ENCODE measurements at places on chromosomes 12 and 14.

GRCh38 chr12:116853507-116853906 is 27.7 kb downstream of the HRK start:
- DNase-seq = no peak

- DNase-seq = no peak
Measured at GRCh38 chr12:4934407-4935035, 24.8 kb downstream of the KCNA1 start.

DNA sequence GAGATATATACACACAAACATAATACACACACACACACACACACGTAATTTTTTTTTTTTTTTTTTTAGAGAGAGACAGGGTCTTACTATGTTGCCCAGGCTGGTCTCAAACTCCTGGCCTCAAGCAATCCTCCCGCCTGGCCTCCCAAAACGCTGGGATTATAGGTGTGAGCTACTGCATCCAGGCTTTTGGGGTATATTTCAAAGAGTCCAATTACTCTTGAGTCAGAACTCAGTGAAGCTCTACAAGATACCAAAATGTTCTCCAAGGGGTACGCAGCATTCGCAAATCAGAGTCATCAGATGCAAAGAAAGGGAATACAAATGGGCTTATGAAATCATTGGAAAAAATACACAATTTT is 54.0 kb downstream of the PHLDA1 start:
- DNase-seq = no peak

DNA sequence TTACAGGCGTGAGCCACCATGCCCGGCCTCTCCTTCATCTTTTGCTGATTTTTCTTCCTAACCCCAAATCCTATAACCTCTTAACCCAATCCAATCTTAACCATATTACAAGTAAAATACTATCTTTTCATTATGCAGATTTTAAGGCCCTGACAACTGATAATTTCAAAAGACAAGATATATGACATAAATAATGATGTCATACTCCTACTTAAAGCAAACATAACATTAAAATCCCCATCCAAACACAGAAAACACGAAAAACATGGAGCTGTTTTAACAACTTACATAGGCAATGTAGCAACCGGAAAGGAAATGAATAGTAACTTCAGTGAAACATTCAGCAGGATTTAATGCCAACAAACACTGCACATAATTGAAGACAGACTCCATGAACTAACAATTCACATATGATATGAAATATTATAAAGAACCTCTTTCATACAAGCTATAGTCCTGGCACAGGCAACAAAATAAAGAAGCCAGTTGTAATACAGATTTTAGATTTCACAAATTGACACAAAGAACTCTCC is 21.5 kb downstream of the USP44 start:
- no peak for DNase-seq

DNA sequence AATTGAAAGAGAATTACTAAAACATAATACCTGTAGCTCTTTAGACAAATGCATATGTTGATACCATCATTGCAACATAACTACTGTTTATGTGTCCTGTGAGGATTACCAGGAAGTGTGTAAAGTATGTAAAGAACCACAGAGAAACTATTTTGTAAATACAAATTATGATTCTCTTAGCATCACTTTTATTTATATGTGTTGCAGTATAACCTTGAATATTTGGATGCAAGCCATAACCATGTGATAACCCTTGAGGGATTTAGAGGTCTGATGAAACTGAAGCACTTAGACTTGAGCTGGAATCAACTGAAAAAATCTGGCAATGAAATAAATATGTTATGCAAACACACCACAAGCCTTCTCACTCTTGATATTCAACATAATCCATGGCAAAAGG is 77.5 kb downstream of the LRRC9 start:
- DNase-seq = no peak

DNA sequence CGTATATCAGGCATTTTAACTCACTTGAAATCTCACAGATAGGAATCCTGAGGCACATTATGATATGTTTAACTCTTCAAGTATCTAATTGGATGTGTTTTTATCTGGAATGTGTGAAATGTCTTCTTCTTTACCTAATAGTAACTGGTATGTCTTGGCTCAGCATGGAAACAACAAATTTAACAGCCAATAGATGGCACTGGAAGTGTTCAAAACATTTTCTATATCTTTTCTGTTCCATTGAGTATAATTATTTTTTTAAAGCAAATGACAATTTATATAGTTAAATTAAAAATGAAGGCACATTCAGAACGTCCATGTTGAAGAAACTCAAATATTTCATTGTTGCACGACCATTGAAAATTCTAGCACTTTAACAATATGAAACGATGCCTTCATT is 164.6 kb upstream of the SLC16A7 start:
- DNase-seq = no peak

DNA sequence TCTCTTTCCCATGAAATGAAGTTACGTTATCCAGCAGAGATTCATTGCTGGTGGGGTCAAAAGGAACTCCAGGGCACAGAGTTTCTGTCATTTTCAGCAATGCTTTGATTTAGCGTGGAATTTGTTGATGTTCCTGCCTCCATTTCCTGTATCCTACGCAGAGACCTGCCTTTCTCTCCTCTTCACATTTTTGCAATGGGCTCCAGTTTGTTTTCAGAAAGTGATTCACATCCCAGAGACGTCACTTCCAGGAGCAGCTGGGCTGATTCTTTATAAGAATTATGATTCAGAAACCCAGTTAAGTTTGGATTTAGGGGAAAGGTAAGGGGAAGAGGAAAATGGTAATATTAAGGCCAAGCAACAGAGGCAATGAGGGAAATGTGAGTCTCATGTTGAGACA is 11.6 kb downstream of the RNASE10 start:
- no peak for DNase-seq

DNA sequence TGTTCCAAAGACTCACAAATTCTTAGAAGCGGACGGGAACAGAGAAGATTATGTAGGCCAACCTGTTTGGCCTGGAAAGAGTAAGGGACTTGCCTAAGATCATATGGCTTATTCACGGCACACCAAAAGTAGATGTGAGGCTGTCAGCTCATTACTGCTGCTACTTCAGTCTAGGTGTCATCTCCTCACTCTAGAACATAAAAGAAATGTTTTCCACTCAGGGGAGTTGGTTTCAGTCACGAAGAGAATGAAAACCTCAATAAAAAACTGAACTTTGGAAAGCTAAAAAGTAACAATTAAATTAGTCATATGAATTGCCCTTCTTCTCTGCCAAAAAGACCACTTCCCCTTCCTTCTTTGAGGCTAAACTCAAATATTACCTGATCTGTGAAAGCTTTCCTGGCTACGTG is 658 bp upstream of the CEP128 start:
- DNase-seq = no peak

- no peak for DNase-seq
Measured at GRCh38 chr12:27578689-27579372, 54.8 kb downstream of the PPFIBP1 start.

DNA sequence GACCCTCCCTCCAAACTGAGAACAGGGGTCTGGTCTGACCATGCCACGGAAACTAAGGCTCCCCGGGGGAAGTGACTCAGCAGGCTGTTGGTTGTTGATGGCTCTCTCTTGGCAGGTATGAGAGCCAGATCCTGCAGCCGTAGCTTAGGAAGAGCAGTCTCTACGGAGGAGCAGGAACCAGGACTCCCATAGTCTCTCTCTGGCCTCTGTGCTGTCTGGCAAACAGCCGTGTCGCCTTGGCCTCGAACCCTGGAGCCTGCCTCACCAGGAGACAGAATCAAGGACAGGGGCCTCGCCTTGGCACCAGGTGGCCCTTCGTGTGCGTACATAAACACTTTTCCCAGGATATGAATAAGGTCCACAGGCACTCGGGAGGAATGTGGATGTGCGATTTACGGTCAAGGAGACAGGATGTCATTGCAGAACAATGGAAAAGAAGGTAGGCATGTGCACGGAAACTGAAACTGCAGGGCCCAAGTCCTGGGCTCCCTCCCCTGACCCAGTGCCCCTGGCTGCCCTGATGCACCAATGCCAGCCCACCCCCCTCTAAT is 7.9 kb downstream of the VWF start:
- no peak for DNase-seq

DNA sequence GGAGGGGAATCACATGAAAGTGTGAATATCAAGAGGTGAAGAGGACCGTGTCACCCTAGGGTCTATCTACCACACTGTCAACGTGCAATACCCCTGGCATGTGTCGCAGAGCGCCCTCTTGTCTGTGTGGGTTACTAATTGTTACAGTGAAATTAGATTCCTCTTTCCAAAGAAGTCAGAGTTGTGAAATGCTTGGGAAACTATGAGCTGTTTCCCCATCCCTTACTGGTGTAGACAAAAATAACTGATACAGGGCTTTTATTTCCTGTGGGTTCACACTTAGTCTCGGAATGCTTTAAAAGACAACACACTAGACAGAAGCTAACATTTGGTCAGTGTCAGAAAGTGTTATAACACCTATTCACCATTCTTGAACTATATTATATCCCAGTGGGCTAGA is 597.3 kb downstream of the NRXN3 start:
- no peak for DNase-seq

GRCh38 chr14:62123961-62124360 is 361.7 kb downstream of the SNAPC1 start:
- no peak for DNase-seq

- DNase-seq = no peak
Measured at GRCh38 chr12:64699504-64700115, 59.6 kb downstream of the GNS start.

- peak; percentile 2 for DNase-seq
Measured at GRCh38 chr12:126784328-126784921, 1482.5 kb upstream of the TMEM132C start.

DNA sequence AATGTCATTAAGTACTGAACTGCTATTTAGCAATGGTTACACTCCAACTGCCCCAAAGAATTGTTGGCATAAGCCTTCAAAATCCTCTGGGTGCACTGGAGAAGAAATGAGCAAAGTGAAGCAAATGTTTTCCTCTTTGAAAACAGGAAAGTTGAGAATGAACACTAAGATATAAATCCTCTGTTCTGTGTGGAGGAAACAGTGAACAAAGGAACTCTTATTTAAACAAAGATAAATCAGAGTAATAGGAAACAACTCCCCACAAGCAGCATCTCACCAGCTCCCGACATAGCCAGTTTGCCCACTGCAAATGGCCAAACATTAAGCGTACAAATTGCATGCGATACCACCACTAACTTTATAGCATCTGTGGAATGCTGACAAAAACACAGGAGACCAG is 54.0 kb downstream of the BCAT1 start:
- no peak for DNase-seq

- DNase-seq = no peak
Measured at GRCh38 chr14:65239143-65239937, 137.0 kb upstream of the MAX start.

GRCh38 chr14:106844608-106845285 is 1318.4 kb downstream of the TMEM121 start:
- DNase-seq = peak; percentile 83

DNA sequence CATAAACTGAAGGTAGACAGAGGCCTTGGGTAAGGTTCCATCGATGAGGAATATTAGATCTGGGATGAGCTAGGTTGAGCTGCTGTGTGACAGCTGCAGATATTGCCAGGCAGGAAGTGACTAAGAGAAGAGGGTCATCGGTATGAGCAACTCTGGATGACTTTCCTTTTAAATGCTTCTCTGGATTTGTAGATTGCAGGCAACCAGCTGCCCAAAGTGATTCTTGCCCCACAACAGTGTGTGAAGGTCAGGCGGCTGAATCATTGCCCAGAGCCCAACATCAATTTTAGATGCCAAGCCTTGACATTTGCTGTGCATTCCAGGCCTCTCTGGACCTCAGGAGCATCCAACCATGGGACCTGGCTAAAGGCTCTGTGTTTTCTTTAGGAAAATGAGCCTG is 255.9 kb downstream of the DPF3 start:
- DNase-seq = no peak

DNA sequence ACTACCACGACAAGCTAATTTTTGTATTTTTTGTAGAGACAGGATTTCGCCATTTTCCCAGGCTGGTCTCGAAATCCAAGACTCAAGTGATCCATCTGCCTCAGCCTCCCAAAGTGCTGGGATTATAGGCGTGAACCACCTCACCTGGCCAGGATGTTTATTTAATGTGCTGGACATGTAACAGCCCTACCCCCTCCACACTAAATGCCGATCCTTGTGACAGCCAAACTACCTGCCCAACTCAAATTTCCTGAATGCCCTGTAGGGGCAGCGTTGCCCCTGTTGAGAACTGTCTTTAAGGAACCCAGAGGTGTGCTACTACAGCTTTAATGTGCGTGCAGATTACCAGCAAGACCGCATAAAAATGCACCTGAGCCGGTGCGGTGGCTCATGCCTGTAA is 48.1 kb downstream of the KCNK13 start:
- no peak for DNase-seq

- DNase-seq = no peak
Measured at GRCh38 chr14:101193845-101194372, 290.4 kb upstream of the RTL1 start.

GRCh38 chr14:44589180-44589579 is 82.1 kb upstream of the FSCB start:
- no peak for DNase-seq

- DNase-seq = no peak
Measured at GRCh38 chr12:9632766-9633165, 25.1 kb upstream of the KLRB1 start.

DNA sequence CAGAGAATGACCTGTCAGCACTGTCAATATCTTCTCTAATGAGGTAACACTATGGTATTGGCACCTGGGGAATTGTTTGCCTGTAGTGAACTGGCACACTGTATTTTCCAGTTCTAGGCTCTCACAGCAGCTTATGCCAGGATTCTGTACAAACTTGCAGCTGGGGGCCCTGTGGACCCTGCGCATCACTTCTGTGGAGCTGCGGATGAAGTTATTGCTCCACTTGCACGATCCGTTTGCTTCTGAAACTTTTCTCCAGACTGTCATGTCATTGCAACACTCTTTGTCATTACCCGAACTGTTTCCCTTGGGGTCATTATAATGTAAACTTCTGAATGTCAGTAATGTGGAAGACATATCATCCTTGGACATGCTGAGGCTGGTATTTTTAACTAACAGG is 3.9 kb downstream of the RNASE11 start:
- DNase-seq = no peak

- DNase-seq = no peak
Measured at GRCh38 chr12:129973236-129973961, 69.6 kb upstream of the TMEM132D start.

DNA sequence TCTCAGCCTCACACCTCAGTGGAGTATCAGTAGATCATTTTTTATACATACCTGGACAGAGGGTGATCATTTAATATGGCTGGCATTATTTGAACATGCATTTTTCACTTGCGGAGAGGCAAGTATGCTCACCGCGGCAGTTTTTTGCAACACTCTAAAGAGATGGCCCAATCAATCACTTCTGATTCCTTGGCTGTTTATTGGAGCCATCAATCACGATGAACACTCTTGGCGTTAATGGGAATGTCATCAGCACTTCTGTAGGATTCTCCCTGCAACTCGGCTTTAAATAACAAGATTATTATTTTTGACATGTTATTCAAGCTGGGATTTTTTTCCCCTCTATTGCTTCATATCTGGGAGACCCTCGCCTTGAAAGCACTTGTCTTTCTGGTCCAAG is 46.9 kb upstream of the SLC24A4 start:
- DNase-seq = no peak

Measured in CD4-positive, alpha-beta T cell (primary cell).